ENCODE measurements at places on chromosomes 4 and X.

DNA sequence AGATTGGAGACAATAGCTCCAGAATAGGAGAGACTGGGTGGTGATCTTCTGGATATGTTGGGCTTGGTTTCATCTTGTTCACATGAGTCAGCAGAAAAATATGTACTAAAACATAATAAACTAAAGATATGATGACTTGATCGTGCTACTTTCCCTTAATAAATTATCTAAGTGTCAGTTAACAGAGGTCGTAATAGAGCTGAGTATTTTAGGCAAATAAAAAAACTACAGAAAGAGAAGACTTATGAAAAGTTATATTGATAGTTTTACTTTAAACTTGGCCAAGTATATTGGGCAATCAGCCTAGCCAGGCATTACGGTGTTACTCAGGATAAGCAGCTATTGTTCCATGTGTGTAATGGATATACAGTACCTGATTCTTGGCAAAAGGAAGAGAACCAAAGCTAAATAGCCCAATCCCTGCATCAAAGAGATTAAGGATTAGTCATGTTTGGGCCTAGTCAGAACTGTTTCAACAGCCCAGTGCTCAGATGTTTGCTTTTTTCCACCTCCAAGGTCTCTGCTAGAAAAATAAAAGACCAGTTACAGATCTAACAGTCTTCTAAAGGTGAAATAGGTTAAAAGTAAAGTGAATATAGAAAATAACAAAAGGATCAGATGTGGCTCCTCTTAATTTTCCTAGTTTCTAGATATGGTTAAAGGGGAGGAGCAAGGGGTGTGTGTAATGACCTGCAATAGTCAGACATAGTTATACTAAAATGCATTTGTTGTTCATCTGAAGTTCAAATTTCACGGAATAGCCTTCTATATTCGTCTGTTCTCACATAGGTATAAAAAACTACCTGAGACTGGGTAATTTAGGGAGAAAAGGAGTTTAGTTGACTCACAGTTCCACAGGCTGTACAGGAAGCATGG, 262.6 kb downstream of the ADGRL3 start:
- no peak overlapping the region for H3K4me3 ChIP-seq
- H3K36me3 ChIP-seq: no peaks in the 10 kb centered on the region
- H3K4me1 ChIP-seq: no peaks in the 10 kb centered on the region
- no peak for DNase-seq
- no peak overlapping the region for H3K27ac ChIP-seq

DNA sequence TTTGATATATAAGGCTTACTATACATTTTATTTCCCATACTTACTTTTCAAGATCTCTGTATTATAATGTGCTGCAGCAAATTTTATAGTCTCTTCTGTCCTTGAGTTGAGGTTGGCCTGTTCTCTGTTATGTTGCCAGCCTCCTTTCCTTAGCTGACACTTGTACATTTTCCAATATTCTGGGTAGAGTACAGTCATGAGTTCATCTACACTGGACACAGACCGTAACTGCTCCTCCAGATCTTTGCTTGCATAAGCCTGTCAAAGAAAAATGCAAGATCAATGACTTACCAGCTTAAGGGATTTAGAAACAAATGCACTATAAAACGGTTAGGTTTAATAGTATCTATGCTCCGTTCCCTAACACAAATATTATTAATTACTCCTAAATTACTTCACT, 63.2 kb downstream of the VEGFC start:
- H3K4me3 ChIP-seq: no peak overlapping the region
- no peaks in the 10 kb centered on the region for H3K36me3 ChIP-seq
- H3K27ac ChIP-seq: no peak overlapping the region
- no peaks in the 10 kb centered on the region for H3K4me1 ChIP-seq

GRCh38 chr4:185109736-185110135, 33.3 kb upstream of the SLC25A4 start:
- peaks cover 2% of the 10 kb centered on the region for H3K4me1 ChIP-seq
- H3K4me3 ChIP-seq: no peak overlapping the region
- no peak overlapping the region for H3K27ac ChIP-seq
- no peak for DNase-seq

- no peak overlapping the region for H3K4me3 ChIP-seq
- no peak overlapping the region for H3K27ac ChIP-seq
Measured at GRCh38 chrX:29744966-29745365, 470.4 kb upstream of the MAGEB2 start.

DNA sequence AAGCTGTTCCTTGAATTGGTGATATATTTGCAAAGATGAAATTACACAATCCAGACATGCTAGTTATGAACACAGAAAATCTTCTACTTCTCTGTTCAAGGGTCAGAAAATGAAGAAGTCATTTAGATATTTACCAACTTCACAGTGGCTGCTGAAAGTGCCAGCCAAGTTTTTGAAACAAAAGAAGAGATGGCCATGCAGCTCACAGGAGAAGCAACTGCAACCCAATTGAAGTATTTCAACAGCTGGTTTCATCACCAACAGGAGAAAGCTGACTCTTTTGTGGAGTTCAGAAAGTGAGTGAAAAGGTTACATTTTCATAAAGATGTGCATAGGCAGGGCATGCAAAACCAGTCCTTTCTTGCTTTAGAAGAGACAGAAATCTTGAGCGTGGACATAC, 70.1 kb upstream of the LSM6 start:
- no peaks in the 10 kb centered on the region for H3K36me3 ChIP-seq
- no peak overlapping the region for H3K4me3 ChIP-seq
- no peak for DNase-seq
- no peak overlapping the region for H3K27ac ChIP-seq

DNA sequence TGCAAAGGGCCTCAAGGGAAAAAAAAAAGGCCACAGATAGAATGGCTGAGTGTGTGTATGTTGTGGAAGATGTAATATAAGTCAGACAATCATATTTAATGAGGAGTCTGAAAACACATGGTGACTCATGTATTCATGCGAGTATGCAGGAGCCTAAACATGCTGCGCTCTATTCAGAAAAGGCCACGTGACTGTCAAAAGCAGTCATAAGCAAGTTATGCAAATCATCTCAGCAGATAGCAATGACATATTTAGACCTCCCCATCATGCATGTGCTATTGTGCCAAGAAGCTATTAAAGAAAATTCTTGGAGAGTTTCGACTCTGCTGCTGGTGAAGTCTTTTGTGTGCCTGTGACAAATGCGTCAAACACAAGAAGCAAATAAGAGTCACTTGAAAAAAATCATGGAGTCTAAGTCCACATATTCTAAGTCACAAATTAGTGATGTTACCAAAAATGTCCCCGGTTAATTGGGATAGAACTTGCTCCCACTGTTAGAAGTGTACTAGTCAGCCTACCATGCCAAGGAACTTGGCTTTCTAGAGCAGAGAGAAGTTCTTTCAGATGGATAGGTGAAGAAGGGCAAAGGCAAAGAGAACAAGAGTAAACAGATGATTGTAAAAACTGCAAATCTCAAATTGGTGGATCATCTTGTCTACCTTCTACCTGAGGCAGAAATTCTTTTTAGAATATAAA, 5.0 kb downstream of the LNX1 start:
- no peak overlapping the region for H3K4me3 ChIP-seq
- no peak for DNase-seq
- no peak overlapping the region for H3K27ac ChIP-seq
- peaks cover 18% of the 10 kb centered on the region for H3K27me3 ChIP-seq
- H3K4me1 ChIP-seq: no peaks in the 10 kb centered on the region

DNA sequence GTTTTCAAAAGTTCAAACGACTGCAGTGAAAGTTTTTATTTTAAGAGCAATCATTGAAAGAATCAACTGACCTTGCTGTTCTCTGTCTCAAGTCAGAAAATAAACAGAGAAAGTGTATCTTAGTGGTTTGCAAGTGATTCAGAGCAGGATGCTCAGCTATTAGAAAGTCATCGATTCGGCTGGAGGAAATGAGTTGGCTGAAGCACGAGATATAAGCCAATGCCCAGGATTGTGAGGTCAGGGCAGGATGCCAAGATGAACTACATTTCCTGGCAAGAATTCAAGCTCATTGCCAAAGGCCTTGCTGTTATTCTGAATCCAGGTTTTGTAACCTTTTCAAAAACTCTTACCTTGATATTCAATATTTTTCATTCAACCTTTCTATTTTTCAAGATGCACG, 541.4 kb upstream of the BOD1L1 start:
- no peak overlapping the region for H3K4me3 ChIP-seq
- no peaks in the 10 kb centered on the region for H3K27me3 ChIP-seq
- H3K27ac ChIP-seq: no peak overlapping the region
- no peaks in the 10 kb centered on the region for H3K4me1 ChIP-seq
- no peaks in the 10 kb centered on the region for H3K36me3 ChIP-seq

GRCh38 chr4:148632476-148632875, 190.3 kb upstream of the NR3C2 start:
- H3K27ac ChIP-seq: no peak overlapping the region
- no peak overlapping the region for H3K4me3 ChIP-seq
- H3K4me1 ChIP-seq: no peaks in the 10 kb centered on the region
- H3K27me3 ChIP-seq: no peaks in the 10 kb centered on the region
- H3K36me3 ChIP-seq: no peaks in the 10 kb centered on the region
- no peak for DNase-seq

DNA sequence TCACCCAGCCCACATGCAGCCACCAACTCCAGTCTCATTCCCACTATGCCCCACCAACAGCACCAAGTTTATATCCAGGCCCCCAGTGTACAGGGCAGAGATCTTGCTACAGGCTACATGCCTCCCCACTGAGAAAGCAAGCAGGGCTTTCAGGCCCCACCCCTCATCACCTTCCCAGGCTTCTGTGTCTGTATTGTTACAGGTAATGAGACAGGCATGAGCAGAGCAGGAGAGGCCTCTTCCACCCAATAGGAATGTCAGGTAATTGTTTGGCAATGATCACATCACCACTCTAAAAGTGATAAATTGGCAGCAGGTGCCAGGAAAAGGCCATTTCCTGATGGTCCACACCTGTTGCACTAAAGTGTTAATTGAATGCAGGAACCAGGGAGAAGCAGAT, 102.5 kb downstream of the ZNF518B start:
- H3K27me3 ChIP-seq: peaks cover 7% of the 10 kb centered on the region
- no peak for DNase-seq
- H3K36me3 ChIP-seq: no peaks in the 10 kb centered on the region
- no peak overlapping the region for H3K4me3 ChIP-seq
- H3K27ac ChIP-seq: no peak overlapping the region

DNA sequence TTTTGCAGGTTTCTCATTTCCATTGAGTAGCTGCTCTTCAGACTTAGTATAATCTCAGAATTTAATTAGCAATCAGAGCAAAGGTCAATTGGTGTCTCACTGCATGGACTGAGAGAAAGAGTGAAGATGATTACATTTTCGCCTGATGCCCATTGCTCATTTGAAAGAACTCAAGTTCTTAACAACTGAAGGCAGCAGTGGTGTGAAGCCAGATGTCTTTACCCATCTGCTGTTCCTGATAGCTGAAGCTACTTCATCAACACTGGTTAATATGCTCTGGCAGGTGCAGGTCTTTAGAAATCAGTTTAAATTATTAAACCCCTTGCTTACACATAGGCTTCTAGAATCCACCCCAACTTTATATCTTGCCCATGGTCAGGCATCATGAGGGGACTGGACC, 64.5 kb upstream of the FRAS1 start:
- peaks cover 18% of the 10 kb centered on the region for H3K27me3 ChIP-seq
- H3K4me3 ChIP-seq: no peak overlapping the region
- no peak for DNase-seq
- H3K36me3 ChIP-seq: no peaks in the 10 kb centered on the region
- H3K27ac ChIP-seq: no peak overlapping the region

DNA sequence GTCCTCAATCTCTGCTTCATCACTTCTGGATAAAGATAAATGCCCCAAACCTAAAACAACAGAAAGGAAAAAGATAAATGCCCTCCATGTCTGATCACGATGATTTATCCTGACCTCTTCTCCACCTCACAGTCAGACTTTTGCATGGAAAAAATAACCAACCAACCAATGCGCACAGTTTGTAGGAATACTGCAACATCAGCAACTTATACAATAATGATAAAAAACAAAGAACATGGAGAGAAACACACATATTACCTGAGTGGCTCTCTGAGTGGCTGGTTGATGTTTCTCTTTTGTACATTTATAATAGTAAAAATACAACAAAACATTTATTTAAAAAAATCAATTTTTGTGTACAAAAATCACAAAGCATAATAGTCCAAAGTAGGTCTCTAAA, 93.0 kb upstream of the PUDP start:
- no peak overlapping the region for H3K4me3 ChIP-seq
- H3K27ac ChIP-seq: no peak overlapping the region
- no peaks in the 10 kb centered on the region for H3K27me3 ChIP-seq

GRCh38 chrX:109656774-109657173, 31.8 kb upstream of the KCNE5 start:
- peaks cover 54% of the 10 kb centered on the region for H3K36me3 ChIP-seq
- no peak overlapping the region for H3K27ac ChIP-seq
- H3K4me3 ChIP-seq: no peak overlapping the region
- no peaks in the 10 kb centered on the region for H3K4me1 ChIP-seq
- no peak for DNase-seq
- H3K27me3 ChIP-seq: no peaks in the 10 kb centered on the region

DNA sequence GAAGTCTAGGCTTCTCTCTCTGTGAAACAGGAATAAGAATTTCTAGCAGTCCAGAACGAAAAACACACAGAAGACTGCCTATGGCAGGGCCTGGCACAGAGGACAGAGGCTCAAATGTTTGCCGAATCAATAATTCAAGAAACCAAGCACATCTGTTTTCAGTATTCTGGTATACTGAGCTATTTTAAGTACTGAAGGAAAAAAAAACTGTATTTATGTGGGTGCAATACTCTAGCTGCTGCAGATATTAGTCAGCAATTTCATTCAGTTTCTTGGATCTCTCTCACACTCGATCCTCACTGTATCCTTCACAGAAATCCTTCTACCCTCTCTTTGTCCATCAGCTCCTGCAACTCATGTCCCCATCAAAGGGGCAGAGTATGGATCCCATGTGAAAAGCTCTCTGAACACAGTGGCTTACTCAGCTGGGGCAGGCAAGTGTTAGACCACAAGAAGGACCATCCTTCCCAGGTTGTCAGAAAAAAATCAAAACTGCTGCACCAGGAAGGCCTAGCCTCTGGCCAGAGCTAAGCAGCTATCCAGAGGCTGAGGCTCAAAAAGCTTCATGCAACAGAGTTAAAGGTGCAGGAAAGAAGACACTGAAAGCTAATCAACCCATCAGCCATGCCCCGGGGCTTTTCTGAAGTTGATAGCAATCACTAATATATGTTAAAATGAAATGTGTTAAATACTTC, 9.1 kb upstream of the USO1 start:
- H3K36me3 ChIP-seq: peaks cover 6% of the 10 kb centered on the region
- H3K27me3 ChIP-seq: no peaks in the 10 kb centered on the region
- no peak for DNase-seq
- peaks cover 13% of the 10 kb centered on the region for H3K4me1 ChIP-seq
- no peak overlapping the region for H3K27ac ChIP-seq
- no peak overlapping the region for H3K4me3 ChIP-seq

GRCh38 chr4:77193511-77194102, 36.6 kb downstream of the CCNG2 start:
- peaks cover 5% of the 10 kb centered on the region for H3K27me3 ChIP-seq
- peak; percentile 73 for DNase-seq
- H3K4me1 ChIP-seq: peaks cover 19% of the 10 kb centered on the region

GRCh38 chr4:177558995-177559394, 116.8 kb upstream of the AGA start:
- DNase-seq: no peak
- H3K4me1 ChIP-seq: no peaks in the 10 kb centered on the region
- H3K36me3 ChIP-seq: no peaks in the 10 kb centered on the region
- no peaks in the 10 kb centered on the region for H3K27me3 ChIP-seq

GRCh38 chrX:10819973-10820372, 199.6 kb upstream of the MID1 start:
- H3K4me1 ChIP-seq: no peaks in the 10 kb centered on the region
- no peaks in the 10 kb centered on the region for H3K36me3 ChIP-seq
- DNase-seq: no peak
- H3K4me3 ChIP-seq: no peak overlapping the region

Data from activated CD4-positive, alpha-beta memory T cell treated with anti-CD3 and anti-CD28 coated beads, Interleukin-2, amount 10 ng/mL, durations not matched to agents 7 days and 5 days (primary cell).